ENCODE measurements at places on chromosomes 6 and 20.

GRCh38 chr6:81896525-81897503, 144.3 kb upstream of the TENT5A start:
- DNase-seq = no peak

DNA sequence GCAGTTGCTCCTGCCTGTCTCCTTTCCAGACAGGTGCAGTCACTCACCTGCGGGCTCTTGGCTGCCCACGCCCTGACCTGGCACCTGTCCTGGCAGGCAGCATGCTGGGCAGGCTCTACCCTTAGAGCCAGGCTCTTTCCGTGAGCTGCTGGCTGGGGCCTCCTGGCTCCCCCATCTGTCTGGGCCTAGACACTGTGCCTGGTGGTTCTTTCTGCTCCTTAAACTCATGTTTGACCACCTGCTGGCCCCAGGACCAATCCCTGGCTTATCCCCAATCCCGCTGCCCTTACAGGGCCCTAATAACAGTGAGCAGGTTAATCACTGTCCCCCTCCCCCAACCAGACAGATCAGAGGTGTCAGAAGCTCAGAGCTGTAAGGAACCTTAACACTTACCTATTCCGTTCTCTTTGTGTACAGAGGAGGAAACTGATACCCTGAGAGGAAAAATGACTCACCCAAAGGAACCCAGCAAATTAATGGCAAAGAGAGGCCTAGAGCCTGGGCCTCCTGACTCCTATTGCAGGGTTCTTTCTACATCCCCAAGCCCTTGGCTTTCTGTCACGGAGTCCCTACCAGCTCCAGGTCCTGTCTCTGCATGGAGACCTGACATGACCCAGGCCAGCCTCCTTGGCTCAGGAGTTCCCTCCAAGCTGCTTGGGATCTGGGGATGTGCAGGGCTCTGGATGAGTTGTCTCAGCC, 54.7 kb downstream of the RAB44 start:
- no peak for DNase-seq

- DNase-seq = no peak
Observed at GRCh38 chr20:63740070-63740626, 572 bp downstream of the SLC2A4RG start.

DNA sequence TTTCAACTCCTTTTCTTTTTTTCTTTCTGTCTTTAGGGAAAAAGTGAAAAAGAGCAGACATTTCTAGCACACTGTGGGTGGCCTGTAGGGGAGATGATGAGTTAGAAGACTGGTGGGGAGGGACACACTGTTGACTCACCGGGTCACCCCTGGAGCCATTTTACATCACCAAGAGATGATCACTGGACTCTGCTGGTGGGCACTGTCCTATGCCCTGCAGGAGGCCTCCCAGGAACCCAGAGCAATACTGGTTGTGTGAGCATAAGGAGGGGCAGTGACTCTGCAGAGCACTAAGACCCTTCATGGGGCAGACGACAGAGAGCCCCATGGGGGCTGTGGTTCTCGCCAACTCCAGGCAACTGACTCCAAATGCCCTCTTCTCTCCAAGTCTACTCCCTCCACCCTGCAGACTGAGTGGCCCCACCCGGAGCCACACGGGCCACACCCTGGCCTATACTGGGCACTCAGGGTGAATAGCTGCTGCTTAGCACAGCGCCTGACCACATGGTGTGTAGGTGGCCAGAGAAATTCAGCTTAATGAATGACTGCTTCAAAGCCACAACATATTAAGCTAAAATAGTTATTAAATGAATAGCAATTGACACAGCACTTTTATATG, 177.5 kb downstream of the CDC5L start:
- no peak for DNase-seq

DNA sequence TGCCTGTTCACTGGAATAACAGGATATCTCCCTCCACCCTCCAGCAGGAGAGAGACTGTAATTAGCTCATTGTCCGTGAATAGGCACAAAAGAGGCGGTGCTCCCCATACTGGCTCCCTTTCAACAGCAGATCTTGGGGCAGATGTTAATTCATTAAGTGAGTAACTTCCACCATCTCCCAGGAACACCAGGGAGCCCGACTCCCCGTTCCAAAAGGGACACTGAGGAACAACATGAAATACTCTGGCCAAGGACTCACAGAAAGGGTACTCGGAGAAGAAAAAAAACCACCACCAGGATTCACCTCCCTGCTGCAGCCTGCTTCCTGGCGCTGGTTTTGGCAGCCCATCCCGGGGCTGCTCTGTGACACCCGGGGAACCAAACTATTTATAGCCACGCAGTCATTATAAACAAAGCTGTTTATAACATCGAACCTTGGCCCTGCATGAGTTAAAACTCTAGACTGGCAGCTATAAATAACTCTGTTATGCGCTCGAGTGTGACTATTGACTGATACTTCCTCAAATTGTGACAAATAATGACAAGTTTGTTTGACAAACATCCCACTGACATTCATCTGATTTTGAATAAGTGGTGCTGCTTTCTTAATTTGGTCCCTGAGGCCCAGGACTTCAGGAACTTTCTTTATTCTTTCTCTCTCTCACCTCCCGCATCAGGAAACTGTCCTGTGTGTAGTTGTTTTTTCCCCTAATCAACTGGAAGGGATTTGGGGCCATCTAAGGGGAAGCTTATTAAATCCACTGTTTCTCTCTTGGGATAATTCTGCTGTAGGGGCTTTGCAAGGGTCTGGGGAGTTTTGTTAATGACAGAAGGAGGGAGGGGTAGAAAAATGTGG, 521.6 kb downstream of the CD83 start:
- no peak for DNase-seq

GRCh38 chr6:13485923-13486562, 1.4 kb downstream of the GFOD1 start:
- DNase-seq = peak; percentile 10

DNA sequence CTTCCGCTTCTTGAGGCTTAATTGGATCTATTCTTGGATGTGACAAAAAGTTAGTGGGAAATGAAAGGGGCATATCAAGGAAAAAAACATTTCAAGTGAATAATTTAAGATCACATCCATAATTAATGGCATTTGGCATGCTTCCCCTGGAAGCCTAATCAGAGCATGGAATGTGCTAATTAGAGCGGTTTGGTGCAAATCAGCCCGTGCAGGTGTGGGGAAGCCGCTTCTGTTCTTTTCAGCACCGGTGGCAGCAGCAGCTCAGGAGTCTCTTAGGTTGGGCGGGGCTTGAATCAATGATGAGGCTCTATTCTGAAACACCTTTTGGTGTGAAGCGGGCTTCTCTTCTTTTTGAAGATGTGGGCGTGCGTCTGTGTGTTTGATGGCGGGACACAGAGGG, 301.2 kb downstream of the LRFN2 start:
- DNase-seq = no peak

DNA sequence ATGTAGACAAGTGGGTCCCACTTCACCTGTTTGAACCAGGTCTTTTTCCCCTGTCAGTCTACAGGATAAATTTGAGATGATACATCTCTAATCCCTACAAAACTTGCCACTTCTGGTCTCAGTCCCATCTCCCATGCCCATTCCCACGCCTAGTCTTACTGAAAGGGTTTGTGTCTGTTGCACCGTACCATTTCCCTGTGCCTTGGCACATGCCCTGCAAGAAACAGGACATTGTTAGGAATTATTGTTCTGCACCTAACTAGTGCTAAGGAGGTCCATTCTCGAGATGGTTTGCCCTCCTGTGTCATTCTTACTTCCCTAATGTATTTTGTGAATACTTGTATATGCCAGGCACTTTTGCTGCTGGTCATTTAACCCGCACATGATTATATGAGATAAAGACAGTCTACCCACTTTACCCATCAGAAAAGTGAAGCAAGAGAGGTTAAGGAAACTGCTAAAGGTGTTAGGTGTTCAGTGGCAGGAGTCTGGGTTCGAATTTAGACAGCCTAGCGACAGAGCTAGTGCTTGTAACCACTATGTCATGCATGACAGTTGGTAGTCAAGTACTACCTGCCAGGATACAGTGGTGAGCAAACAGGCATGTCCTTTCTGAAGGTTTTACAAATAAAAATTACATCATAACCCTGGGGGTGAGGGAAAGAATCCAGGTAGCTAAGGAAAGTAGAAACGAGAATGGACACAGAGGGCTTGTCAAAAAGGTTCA, 12.7 kb downstream of the FAM217A start:
- no peak for DNase-seq

Measured in stimulated activated CD8-positive, alpha-beta memory T cell treated with anti-CD3 and anti-CD28 coated beads, Interleukin-15, amount 100 ng/mL, for 24 hours (primary cell).